T-helper 1 cell (primary cell): ENCODE measurements at places on chromosomes 3 and 15.

GRCh38 chr3:158762701-158763100 is 30.4 kb upstream of the RARRES1 start:
- no peak for DNase-seq

- no peak for DNase-seq
Measured at GRCh38 chr15:34275721-34276120, 50.9 kb downstream of the EMC4 start.

- no peak for DNase-seq
Measured at GRCh38 chr15:38085931-38086568, 151.6 kb downstream of the TMCO5A start.

DNA sequence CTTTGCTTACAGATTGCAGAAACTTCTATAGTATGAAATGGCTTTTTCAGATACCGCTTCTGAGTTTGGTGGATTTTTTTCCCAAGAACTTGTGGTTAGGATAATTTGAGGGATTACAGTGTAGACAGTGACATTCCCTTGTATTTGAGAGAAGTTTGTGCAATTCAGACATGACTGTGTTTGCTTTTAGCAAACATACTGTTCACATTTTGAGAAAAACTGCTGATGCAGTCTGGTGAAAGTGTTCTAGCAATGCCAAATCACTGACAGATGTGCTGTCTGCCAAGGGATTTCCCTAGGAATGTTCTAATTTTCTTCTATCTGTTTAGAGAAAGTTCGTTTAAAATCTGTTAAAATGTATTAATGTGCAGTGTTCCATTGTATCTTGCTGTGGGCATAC is 652.6 kb downstream of the FHIT start:
- DNase-seq, result no peak

GRCh38 chr15:82999905-83000671 is 11.4 kb downstream of the C15orf40 start:
- DNase-seq, result peak; percentile 64

GRCh38 chr15:55515491-55515890 is 7.5 kb upstream of the DNAAF4 start:
- DNase-seq, result no peak
